ENCODE measurements at places on chromosomes 5 and 9.
A peak's percentile ranks its signal among the peaks of the same experiment; 100 is the strongest.

- DNase-seq = no peak
Observed at GRCh38 chr5:139952574-139952973, 90.5 kb downstream of the NRG2 start.

- no peak for DNase-seq
Observed at GRCh38 chr9:134494905-134495304, 146.7 kb upstream of the COL5A1 start.

GRCh38 chr9:104743376-104743985 is 4.0 kb upstream of the NIPSNAP3A start:
- peak; percentile 50 for DNase-seq

DNA sequence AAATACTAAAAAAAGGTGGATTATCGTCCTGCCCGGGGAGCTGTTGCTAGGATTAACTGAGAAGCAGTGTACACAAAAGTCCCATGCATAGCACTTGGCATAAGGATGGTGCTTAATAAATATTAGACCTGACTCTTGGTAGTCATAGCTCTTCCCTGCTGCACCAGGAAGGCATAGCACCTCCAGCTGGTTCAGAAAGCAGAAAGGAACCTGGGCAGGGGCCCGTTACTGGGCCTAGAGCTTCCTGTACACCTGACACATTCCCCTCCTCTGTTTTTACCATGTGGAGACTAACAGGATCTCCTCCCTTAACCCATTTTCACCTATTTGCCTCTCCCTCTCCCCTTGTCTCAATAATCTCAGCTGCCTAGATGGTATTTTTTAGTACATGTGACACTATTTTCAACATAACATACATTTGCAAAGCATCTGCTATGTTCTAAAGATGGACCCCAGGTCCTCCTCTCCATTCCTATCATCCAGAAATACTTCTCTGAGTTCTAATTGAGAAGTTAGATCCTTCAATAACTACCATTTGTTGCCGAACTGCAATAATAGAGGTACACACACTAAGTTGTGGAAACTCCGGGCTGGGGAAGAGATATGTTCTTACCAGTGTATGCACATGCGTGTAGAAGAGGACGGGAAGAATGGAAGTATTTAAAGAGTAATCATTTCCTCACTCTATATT is 3.2 kb upstream of the ANP32B start:
- DNase-seq = no peak

DNA sequence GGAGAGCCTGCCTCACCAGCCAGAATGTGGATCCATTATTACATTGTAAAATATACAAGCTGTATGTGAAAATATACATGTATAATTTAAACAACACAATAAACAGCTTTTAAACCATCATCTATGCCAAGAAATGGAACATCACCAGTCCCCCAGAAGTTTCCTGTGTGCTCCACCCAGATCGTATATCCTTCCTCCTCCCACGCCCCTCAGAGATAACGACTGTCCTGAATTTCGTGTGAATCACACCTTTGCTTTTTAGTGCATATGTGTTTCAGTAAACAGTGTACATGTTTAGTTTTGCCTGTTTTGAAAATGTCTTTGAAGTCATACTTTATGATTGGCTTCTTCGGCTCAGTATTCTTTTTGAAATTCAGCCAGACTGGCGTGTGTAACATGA is 134.6 kb upstream of the MYO10 start:
- DNase-seq = no peak

DNA sequence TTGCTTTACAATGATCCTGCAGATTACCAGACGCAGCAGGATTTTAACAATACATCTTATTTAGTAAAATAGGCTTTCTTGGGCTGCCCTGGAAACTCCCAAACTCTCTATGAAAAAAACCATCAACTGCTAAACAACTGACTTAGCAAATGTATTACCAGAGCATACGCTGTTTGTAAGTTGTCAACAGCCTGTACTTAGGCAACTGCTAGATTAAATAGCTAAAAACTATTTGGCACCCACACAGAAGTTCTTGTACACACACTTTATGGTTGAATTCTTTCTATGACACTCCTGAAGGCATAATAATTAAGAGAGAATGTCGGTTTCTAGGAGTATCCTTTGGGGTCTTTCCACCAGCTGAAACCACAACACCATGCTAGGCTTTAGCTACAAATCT is 123.9 kb downstream of the FBXO38 start:
- DNase-seq = no peak

GRCh38 chr9:123420592-123421111 is 64.7 kb downstream of the CRB2 start:
- DNase-seq = no peak

GRCh38 chr9:119963798-119964372 is 594.6 kb upstream of the BRINP1 start:
- no peak for DNase-seq
